Cardiac fibroblast (primary cell): ENCODE measurements at places on chromosomes 5 and 9.

- DNase-seq, result no peak
These were observed 1059.1 kb upstream of the DMAC1 start for GRCh38 chr9:8858596-8859161.

- peak; percentile 88 for DNase-seq
These were observed at the start of gene CLTB for GRCh38 chr5:176415952-176416924. Gene CLTB, minus strand, starts transcription at chr5:176416539. Its CDS starts 176 bp downstream, at chr5:176416363.

DNA sequence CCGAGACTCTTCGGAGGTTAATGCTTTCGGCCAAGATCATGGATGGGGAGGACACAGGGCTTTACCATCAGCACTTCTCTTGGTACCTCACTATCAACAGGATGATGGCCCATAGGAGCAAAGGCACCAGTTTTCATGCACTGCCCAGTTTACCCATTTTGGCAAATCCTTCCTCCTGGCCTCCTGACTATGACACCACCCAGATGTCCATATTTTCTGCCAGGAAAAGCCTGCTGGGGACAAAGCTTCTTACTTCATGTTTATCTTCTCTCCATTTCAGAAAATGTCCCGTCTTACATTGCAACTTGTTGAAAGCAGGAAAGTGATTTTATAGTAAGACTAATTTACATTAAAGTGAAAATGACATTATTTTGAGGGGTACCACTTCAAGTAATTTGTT, 61.4 kb upstream of the GAS1 start:
- DNase-seq, result no peak

- DNase-seq, result no peak
These were observed 137.6 kb downstream of the CMYA5 start for GRCh38 chr5:79827159-79827629.

DNA sequence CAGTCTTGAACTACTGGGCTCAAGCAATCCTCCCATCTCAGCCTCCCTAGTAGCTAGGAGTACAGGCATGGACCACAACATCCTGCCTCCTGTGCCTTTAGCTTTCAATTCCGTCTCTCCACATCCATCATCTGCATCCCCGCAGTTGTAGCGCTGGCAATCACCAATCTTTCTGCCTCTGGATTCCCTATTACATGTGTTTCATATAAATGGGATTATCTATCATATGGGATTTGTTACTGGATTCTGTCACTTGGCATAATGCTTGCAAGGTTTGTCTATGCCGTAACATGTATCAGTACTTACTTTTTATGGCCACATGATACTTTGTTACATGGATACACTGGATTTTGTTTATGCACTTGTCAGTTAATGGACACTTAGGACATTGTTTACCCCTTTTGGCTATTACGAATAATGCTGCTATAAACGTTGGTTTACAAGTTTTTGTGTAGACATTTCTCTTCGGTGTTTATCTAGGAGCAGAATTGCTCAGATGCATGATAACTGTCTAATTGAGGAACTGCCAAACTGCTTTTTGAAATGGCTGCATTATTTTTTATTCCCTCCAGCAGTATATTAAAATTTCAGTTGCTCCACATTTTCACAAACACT, 1223.9 kb downstream of the FOXD4L5 start:
- no peak for DNase-seq

DNA sequence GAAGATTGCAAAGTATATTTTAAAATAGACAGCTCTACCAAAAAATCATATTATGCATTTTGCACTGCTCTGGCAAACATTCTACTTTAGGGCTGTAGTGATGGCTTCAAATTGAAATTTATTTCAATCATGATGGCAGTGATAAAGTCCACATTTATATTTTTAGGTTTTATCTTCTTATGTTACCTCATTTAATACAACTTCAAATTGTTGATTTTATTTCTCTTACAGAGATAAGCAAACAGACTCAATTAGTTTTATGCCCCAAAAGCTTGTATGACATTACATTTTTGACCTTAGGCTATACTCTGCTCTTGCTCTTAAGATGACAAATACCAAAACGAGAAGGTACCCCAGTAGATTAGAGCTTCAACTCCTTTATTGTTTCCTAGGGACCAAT, 87.4 kb downstream of the CYLC2 start:
- DNase-seq, result no peak

DNA sequence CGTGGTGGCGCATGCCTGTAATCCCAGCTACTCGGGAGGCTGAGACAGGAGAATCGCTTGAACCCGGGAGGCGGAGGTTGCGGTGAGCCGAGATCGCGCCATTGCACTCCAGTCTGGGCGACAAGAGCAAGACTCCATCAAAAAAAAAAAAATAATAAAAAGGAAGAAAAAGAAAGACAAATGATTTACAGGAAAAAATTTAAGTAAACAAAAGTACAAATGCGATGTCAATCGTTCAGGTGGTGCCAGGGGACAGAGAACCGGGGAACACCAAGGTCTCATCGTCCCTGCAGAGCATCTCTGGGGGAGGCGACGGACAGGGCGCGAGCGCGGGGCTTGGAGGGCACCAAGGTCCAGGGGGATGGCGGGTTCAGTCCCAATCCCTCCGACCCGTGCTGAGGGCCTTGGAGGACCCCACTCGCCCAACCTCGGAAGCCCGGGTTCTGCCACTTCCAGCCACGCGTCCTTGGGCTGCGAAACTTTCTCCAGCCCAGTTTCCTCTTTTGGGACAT, 607 bp upstream of the HNRNPAB start:
- DNase-seq, result no peak

- peak; percentile 34 for DNase-seq
These were observed 80.5 kb downstream of the NREP start for GRCh38 chr5:111676466-111676865.

- DNase-seq, result no peak
These were observed 11.5 kb downstream of the SNX30 start for GRCh38 chr9:112761912-112762655.

DNA sequence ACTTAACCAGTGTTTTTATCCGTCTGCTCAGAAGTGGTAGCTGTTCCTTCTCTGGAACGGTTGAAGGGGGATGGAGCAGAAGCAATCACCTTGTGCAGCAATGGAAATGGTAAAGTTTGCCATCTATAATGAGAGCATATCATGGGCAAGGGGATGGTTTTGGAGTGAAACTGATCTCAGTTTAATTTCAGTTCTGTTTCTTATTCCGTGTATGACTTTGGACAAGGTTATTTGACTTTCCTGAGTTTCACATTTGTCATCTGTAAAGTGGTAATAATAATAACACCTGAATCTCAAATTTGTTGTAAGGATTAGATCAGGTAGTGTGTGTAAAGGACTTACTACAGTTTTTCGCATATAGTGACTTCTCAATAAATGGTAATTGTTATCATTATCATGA, 106.1 kb downstream of the PCSK1 start:
- no peak for DNase-seq

GRCh38 chr5:18744441-18744840, 1110.2 kb downstream of the TAF11L14 start:
- no peak for DNase-seq

DNA sequence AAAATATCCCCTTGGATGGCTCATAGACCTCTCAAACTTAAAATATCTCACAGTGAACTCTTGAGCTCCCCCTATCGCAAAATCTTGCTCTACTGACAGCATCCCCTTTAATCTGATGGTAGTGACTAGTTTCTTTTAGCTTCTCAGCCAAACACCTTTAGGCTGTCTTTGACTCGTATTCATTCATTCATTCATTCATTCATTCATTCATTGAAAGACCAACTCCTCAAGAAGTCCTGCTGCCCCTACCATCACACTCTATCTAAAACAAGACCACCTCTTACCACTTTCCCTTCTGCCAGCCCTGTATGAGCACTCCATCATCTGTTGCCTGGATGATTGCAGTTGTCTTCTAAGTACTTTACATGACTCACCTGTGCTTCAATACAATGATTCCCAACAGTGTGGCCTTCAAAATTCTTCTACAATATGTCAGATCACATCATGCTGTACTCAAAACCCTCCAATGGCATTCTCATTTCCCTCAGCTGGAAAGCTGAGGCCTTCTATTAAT, 46.8 kb downstream of the ITGA2 start:
- no peak for DNase-seq

DNA sequence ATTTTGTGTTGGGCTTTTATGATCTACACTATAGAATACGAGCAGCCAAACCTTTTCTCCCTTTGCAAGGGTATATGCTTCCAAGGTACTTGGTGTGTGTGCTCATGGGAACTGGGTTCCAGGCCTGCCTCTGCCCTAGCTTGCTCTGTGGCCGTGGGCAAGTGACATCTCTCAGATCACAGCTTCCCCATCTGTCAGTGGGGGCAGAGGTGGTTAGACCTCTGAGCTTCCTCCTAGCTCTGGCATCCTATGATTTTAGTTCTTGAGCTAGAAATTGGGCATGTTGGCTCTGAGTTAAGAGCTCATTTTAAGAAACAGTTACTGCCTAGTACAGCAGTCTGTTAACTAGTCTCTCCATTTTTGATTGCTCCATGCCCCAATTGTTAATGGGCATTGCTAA, 12.5 kb upstream of the CCNJL start:
- DNase-seq, result no peak
